ENCODE measurements at places on chromosomes 5 and 9.

- no peak for DNase-seq
Observed at GRCh38 chr9:136977223-136977622, at the start of gene PTGDS. Gene PTGDS (plus strand): TSS chr9:136977504. CDS start chr9:136977579, 75 bp downstream.

GRCh38 chr5:111127453-111128195 is 35.5 kb downstream of the WDR36 start:
- DNase-seq: no peak

GRCh38 chr5:88839238-88839637 is 43.7 kb downstream of the MEF2C start:
- no peak for DNase-seq

- no peak for DNase-seq
Observed at GRCh38 chr5:77937015-77937908, 161.1 kb upstream of the TBCA start.

DNA sequence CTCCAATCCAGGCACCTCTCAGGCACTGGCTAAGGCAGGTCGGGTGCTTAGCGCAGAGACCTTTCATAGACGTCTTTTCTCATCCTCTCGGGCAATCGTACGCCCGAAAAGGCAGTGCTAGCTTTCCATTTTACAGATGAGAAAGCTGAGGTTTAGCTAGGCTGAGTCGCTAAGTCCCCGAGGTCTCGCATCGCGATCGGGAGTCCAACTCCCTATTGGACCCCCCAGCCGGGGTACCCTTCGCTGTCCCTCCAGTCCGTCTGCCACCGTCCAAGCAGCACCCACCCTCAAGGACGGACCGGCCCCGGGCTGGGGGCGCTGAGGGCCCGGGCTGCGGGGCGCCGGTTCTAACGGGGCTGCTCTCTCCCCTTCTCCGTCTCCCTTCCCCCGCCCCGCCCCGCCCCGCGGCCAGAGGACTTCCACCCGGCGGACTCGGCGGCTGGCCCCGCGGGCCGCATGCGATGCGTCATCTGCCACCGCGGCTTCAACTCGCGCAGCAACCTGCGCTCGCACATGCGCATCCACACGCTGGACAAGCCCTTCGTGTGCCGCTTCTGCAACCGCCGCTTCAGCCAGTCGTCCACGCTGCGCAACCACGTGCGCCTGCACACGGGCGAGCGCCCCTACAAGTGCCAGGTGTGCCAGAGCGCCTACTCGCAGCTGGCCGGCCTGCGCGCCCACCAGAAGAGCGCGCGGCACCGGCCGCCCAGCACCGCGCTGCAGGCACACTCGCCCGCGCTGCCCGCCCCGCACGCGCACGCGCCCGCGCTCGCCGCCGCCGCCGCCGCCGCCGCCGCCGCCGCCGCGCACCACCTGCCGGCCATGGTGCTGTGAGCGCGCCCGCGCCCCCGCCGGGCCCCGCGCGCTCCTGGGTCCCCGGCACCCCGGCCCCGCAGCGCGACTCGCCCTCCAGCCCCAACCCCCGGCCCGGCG is 12.5 kb upstream of the EXOSC2 start:
- DNase-seq: peak; percentile 12

GRCh38 chr9:105332471-105332870 is 88.0 kb downstream of the SLC44A1 start:
- DNase-seq: no peak

- no peak for DNase-seq
Observed at GRCh38 chr5:50969151-50970031, 303.0 kb downstream of the PARP8 start.

DNA sequence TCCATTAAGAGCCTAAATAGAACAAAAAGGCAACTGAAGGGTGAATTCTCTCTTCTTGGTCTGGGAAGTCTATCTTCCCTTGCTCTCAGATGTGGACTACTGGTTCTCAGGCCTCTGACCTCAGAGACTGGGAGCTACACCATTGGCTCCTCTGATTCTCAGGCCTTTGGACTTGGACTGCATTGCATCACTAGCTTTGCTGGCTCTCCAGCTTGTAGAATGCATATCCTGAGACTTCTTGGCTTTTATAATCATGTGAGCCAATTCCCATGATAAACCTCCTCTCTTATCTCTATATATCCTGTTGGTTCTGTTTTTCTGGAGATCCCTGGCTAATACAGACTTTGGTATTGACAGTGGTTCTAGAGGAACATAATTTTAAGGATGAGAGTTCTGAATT is 89.8 kb downstream of the PSAT1 start:
- DNase-seq: no peak

DNA sequence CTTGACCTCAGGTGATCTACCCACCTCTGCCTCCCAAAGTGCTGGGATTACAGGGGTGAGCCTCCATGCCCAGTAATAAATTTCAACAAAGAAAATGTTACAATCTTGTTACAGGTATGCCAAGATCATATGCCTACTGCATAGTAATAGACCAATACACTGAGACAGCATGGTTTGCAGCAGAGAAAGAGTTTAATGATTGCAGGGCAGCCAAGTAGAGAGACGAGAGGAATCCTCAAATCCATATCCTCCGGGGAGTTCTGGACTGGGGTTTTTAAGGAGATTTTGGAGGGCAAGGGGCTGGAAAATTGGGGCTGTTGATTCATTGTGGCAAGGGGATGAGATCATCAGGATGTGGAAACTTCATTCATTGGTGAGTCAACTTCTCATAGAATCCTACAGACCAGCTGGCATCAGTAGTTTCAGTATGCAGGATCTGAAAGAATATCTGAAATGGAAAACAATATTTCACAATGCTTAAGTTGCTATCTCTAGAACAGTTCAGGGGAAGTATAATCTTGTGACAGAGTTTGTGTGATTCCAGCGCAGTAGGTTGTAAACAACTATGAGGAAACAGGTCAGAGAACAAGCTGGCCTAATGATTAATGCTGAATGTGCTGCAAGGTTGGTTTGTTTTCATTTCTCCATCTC is 14.8 kb upstream of the TUT7 start:
- DNase-seq: no peak

DNA sequence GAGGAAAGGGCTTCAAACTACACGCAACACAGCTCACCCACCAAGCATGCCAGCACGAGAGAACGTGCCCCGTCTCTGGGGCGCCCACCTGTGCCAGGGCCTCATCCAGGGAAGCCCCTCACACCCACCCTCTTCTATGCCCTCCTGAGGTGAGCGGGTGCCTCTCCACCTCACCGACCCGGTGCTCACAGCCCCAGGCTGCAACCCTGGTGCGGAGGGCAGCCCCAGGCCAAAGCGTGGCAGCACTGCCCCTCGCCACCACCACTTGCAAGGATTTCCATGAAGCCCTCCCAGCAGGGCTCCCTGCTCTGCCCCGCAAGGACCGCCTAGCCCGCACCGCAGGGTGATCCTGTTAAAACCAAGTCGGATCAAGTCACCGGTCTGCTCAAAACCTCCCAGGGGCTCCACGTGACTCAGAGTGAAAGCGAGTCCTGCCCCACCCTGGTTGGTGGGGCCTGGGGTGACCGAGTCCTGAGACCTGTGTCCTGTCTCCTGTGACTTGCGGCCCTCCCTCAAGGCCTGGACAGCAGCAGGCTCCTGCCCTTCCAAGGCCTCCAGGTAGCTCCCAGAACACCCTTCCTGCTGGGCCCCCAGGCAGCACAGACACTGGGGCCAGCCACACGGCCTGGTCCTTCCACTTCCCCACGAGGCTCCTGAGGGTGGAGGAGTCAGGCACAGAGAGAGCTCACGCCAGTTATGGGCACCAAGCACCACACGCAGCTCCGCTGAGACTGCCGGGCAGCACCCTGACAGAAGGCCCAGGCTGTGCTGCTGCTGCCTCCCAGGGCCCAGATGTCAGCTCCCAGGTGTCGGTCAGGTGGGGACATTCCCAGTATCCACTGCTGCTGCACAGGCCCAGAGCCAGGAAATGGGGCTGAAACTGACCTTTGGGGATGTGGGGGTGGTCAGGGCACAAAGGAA is 12.7 kb downstream of the BRD3 start:
- no peak for DNase-seq

GRCh38 chr9:106358331-106358730 is 504.6 kb upstream of the ZNF462 start:
- no peak for DNase-seq

GRCh38 chr9:86649913-86650312 is 295.7 kb upstream of the TUT7 start:
- no peak for DNase-seq

DNA sequence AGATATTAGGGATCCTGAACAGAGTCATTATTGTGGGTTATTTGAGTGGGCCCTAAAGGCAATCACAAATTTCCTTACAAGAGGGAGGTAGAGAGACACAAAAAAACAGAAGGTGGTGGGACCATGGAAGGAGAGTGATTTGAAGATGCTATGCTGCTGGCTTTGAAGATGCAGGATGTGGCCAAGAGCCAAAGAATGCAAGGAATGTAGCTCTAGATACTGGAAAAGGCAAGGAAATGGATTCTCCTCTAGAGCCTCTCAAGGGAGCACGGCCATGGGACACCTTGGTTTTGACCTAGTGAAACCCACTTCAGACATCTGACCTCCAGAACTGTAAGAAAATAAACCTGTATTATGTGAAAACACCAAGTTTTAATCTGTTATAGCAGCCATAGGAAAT is 53.8 kb downstream of the TTC39B start:
- no peak for DNase-seq

DNA sequence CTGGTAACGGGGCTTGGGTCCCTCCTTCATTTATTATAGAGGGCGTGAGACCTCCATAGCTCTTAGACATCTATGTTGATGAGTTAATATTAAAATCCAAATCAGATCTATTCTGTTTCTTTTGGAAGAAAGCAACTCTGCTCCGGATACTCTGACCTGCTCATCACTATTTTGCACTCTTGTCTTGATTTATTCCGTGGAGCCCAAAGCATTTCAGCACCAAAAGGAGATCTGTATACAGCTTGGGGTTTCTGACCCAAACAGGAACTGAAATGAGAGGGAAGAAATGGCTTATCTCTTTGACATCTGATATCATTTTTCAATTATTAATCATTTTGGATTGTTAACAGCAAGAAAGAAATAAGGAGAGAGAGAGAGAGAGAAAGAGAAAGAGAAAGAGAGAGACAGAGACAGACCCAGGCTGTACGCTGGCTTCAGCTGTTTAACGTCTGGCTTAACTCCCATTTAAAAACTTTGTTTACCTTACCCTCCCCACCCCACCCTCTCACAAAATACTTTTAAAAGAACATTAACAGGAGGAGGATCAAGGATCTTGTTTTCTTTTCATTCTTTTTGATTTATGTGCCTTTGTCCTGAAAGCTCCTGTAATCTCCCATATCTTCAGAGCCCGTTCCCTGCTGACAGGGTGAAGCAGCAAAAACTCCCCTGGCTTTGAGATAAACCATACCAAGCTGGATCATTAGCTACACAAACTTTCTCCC is 231.4 kb upstream of the TUT7 start:
- DNase-seq: no peak

DNA sequence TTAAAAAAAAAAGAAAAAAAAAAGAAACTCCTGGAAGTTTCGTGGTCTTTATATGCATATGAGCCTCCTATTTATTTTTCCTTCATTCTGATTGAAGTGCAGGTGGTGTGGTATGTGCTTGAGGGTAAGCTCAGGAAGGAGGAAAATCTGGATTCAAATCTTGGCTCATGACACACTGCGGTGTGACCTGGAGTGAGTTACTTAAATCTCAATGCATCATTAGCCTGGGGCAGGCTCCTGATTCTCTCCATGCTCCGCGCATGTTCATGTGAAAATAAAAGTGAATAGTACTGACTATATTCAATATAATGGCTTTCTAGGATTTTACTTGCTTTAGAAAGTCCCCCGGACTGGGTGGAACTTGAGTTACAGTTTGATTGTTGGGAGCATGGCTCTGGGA is 35.6 kb downstream of the PTTG1 start:
- no peak for DNase-seq

DNA sequence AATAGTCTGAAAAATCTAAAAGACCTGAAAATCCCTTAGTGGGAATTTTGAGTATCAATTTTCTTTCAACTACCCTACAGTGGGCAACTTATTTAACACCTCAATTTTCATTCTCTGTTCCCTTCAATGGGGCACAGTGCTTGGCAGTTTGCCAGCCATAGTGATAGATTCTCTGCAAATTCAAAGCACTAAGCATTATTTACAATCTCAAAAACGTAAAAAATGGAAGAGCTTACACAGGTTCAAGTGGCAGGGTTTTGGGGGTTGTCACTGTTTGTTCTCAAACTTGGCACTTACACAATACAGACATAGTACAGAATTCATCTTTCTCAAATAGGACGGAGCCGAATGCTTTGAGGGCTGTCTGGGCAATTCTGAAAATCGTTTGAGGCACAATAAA is 515.0 kb downstream of the EFNA5 start:
- DNase-seq: no peak

All from activated CD4-positive, CD25-positive, alpha-beta regulatory T cell (primary cell).